ENCODE measurements at places on chromosomes 1 and 21.

GRCh38 chr1:33561576-33561975 lies 89.1 kb downstream of the ZSCAN20 start:
- no peak for DNase-seq

DNA sequence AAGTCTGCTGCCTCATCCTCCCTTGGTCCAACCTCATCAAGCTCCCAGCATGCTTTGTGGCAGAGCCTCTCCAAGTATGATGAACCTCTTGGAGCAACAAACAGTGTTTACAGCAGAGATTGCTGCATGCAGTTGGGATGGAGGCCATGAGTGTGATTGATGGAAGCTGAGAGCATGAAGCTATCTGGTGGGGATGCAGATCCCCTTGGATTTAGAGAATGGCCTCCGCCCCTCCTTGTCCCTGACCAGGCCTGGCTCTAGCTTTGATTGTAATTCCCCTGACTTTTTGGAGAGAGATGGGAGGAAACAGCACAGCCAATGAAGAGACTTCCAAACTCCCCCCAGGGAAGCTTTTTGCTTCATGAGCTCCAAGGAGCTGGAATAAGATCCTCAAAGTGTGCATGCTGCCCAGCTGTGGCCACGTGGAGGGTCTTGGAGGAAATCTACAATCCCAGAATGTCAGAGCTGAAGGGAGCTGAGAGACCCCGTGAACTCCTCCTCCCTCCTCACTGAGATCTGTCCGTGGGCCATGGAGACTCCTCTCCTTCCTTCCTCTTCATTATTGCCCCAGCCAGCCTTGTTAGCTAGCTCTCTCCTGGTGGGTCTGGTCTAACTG lies 165.3 kb upstream of the USP24 start:
- DNase-seq: no peak

- DNase-seq: no peak
Observed at GRCh38 chr1:207504438-207504837, 8.5 kb downstream of the CR1 start.

- peak; percentile 25 for DNase-seq
Observed at GRCh38 chr1:21628798-21629393, 40.3 kb downstream of the RAP1GAP start.

DNA sequence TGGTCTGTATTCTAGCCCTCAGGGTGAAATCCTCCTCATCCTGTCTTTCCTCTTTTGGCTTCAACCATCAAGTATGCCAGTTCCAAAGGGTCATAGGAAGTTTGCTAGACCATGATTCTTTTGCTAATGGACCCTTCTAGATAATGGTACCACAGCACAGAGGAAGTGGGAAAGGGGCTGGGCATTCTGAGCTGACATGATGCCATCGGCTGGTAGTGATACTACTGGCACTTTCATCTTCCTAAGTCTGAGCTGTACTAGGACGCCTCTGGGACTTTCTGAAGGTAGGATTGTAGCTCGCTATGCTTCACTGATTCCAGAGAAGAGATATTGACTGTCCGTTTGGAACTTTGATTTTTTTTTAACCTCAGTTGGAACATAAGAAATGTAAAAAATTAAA lies 11.4 kb downstream of the FASLG start:
- no peak for DNase-seq

GRCh38 chr21:34818662-34819158 lies 149.9 kb downstream of the CLIC6 start:
- no peak for DNase-seq

DNA sequence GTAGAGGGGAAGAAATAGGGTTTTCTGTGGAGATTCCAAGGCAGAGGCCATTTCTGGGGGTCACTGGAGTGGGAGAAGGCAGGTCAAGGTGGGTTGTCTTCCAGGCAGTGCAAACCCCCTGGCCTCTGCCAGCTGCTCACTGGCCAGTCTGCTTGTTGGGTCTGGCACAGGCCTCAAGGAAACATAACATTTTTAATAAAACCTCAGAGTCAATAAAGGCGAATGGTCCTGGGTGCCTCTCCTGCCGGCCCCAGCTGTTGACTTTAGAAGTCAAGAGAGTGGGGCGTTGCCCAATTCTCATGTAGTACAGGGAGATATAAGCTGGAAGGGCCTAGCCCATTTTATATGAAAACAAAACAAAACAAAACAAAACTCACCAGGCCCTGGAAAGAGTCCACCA lies 36.6 kb downstream of the RUNX3 start:
- DNase-seq: no peak

DNA sequence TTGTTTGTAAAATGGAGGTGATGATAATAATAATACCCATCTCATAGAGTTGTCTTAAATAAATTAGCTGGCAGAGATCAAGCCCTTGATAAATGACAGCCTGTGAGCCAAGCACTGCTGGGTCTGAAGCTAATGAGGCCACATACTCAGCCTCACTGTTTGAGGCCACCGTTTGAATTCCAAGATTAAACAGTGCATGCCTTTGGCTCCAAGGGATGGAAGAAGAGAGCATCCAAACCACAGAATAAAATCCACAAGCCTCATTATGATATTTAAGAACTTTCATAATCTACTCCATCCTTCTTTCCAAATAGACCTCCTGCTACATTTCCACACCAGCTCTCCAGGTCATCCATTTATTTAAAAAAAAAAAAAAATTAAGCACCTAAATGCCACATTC lies 29.0 kb downstream of the TGFBR3 start:
- DNase-seq: no peak

- no peak for DNase-seq
Observed at GRCh38 chr21:32185726-32186125, 93.1 kb downstream of the MIS18A start.

DNA sequence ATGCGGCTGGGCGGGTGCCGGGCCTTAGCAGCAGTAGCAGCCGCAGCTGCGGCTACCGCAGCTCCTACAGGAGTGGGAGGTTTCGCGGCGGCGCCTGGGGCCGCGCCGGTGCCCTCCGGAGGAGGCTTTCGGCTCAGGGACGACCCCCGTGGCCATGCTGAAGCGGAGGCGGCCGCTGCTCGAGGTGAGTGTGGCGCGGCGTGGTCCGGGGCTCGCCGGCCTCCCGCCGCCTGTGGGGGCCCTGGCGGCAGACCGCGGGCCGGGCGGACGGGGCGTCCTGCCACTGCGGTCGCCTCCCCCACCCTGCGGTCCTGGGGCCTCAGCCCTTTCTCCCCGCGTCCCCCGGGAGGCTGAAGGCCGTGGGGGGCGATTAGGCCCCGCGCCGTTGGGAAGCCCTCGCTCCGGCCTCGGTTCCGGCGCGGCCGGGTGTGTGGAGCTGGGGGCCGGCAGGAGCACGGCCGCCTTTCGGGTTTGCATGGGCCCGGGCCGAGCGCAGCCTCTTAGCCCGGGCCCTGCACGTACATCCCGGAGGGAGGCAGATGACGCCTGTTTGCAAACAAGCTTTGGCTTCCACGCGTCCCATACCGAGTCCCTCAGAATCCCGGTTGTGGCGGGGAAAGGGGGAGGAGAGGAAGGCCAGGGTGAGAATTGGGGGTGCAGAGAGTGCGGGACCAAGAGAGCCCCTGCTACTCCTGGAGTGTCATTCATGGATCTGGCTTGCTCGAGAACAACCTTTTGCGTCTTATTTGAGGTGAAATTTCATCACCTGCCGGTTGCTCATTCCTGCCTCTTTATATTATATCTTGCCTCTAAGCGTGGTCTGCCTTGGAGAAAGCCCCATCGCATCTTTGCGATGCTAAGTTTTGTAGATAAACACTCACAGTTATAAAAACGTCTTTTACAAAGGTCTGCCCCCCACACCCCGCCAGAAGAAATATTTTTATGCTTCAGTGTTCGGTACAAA lies 613 bp downstream of the ZFYVE9 start:
- DNase-seq: peak; percentile 48

DNA sequence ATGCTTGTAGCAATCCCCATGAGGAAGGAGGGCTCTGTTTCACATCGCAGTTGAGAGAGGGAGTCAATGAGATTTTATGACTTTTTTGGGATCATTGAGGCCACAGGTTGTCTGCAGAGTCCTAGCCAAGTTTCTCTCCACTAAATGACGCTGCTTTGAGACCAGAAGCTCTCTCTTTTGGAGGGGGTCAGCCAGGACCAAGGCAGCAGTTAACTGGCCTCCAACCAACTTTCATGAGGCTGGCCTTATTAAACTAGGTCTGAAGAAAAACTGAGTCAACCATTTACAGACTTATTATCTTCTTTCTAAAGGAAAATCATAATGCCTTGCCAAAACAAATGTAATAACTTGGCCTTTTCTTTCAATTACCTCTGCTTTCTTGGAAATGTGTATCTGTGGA lies 8.6 kb downstream of the WLS start:
- no peak for DNase-seq

GRCh38 chr21:26170471-26171257 lies at the start of gene APP:
APP (minus strand) TSS chr21:26170770; CDS start chr21:26170620, 150 bp downstream.
- peak; percentile 68 for DNase-seq

GRCh38 chr1:189669846-189670245 lies 807.8 kb downstream of the BRINP3 start:
- DNase-seq: no peak

GRCh38 chr21:26433386-26433785 lies 139.7 kb downstream of the CYYR1 start:
- DNase-seq: no peak
